NCI-H1105 (cell line): ENCODE measurements at places on chromosomes 2 and 18.
A peak's percentile ranks its signal among the peaks of the same experiment; 100 is the strongest.

GRCh38 chr2:39730685-39731302 lies 48.3 kb downstream of the THUMPD2 start:
- DNase-seq = peak; percentile 4

DNA sequence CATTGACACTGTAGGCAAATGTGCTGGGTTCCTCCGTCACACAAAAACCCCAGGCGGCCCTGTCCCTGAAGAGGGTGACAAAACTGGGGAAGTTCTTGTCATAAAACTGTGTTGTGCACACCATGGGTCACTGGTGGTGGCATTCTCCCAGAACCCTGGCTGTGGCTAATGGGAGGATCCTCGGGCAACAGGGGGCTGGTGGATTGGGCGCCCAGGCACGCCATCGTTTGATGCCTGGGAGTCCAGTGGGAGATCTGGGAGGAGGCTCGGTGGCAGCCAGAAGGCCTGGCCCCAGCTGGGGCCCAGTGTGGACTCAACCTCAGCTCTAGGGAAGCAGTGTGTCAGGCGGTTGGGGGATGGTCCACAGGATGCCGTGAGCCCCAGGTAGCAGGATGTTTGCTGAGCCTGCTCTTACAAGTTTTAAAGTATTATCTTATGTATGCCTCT lies 140.7 kb downstream of the ACOXL start:
- DNase-seq = no peak

DNA sequence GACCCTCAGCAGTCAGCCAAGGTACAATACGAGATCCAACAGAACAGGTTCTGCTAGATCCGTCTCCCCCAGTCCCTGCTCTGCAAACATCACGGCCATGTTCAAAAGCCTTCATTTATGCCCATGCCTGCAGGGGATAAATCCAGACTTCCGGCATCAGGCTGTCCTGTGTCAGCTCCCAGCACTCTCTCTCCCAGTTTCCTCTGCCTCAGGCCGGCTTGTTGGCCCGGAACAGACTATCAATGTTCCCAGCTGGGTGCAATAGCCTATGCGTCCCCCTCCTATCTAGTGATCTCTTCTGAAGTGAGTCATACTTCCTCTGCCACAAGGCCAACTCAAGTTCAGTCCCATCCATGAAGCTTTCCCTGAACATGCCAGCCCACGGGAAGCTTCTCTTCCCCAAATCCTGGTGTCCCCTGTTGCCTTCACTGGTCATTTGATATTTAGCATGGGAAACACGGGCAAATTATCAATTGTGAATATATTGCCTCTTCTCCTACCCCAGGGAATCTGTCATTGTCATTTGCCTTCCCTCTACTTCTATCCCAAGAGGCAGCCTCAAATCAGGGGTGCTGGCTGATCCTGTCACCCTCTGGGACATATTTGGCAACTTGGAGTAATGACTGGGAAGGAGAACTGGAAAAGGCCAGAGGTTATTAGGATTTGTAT lies 51.1 kb downstream of the CAPN13 start:
- DNase-seq = no peak

GRCh38 chr2:46568212-46569009 lies 89.0 kb downstream of the TMEM247 start:
- no peak for DNase-seq
